ENCODE measurements at places on chromosomes 4 and X. TPM values are rescaled to one million over a fixed set of nuclear protein-coding genes. Genes with fewer than 3 reads are reported as not detected.

Gene LRP2BP
- total RNA-seq, result 0.34 TPM

DNA sequence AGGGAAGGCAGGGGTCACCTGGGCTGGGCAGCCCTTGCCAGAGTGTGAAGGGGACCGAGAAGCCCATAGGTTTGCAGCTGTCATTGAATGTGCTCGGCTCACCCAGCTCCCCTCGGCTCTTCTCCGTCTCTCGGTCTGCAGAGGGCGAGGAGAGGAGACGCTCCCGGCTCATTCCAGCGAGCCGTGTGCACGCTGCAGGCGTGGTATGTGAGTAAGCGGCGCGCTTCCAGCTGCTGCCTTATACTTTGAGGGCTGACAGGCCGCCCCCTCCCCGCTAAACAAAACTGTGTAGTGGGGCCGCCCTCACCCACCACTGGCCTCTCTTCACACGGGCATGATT lies 23.0 kb upstream of the BCORL1 start:
- DNase-seq, result no peak

DNA sequence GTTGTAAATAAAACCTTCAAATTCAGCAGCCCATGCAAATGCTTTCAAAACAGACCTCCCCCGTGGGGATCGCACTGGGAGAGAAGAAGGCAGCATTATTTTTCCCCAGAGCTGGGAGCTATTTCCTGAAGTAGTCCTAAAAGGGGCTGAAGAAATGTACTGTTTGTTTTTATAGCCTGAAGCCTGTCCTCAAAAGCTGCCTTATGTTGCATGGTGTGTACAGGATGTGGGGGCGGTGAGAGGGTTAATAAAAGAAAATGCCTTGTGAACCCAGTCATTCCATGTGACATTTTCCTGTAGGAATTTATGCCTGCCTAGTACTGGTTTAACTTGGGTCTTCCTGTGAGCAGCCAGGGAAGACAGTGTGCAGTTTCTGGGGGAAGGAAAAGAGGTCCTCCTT lies 144.1 kb downstream of the SOWAHB start:
- DNase-seq, result peak; percentile 78

DNA sequence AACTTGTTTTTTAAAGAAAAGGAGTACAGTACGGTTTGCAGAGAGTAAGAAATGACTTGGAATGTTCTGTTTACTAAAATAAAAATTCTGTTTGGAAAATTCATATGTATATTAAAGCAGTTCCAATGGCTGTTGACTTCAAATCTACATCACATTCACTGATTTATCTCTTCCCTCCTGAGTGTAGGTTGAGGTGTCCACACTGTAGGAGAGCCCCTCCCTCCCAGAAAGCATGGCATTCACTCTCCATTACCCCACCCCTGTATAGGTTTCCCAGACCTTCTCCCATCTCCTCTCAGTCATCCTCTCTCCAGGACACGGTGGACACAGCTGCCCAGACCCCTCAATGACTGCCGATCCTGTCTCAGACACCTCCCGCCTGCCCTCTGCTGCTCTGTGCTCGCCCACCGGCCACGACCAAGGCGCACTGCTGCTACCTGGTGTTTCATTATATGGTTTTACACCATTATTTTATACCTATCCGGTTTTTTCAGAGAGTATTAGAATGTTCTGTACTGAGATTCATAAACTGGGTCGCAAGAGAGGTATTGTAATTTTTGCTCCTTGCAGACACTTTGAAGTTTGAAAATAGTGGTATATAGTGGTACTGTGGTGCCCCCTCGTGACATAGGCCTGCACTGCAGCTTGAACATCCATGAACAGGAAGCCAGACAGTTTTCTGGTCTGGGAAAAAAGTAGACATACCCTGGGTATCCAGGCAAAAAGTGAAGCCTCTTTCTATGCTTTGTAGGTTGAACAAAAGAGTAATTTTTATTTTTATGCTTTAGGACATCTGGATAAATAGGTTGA lies 38.8 kb upstream of the BEX4 start:
- peak; percentile 63 for DNase-seq

DNA sequence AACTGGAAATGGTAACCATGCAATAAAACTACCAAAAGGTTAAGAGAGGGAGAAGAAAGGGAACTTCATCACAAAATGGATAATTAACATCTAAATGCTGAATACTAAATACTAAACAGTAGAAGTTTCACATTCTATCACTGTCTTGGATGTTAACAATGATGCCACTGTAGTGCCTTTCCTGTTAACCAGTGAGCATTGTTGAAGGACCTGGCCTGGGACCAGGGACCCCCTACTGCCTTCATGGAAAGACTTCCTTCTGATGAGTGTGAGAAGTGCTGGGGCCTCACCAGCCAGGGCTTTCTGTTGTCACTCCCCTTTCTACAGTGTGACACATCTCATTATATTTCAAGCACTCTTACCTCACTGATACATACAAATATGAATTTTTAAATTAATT lies 739.3 kb upstream of the FTHL17 start:
- no peak for DNase-seq

GRCh38 chr4:47749858-47750257 lies 88.0 kb downstream of the CORIN start:
- no peak for DNase-seq

Gene SHROOM3
- 0.51 TPM for total RNA-seq

- no peak for DNase-seq
These were observed 15.2 kb upstream of the HMX1 start for GRCh38 chr4:8886612-8887406.

DNA sequence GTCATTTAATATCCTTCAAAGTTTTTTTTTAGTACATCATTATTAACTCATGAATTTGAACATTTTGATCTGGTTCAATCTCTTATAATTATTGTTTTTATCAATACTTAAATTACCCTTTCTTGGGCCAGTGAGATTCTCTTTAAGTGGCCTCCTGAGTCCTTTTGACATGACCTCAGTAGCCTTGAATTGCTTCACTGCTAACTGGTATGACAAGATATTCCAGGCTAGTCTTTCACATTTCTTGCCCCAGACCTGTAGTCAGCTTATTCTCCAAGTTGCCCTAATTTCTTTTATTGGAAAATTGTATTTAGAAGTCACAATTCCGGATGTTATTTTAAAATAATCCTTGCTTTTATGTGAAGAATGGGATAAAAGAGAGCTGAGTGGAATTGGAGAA lies 35.4 kb upstream of the FBXW7 start:
- no peak for DNase-seq

- no peak for DNase-seq
These were observed 64.5 kb downstream of the PDE5A start for GRCh38 chr4:119564106-119564505.

Gene ENAM
- not detected for total RNA-seq

DNA sequence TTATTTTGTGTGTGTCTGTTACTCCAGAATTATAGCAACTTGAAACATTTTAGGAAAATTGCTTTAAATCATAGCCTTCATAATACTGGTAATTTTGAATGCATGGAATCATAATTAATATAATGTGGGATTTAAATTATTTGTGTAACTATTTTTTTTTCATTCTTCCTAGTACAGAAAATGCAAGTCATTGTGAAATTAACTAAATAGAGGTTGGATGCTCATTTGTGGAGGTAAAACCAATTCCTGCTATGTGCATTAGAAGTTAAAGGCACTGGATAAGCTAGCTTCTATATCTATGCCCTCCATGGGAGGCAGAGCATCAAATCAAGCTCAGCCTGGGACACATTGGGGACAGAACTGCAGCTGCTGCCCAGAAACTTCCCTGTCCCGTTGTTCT lies 1048.5 kb upstream of the PABPC4L start:
- no peak for DNase-seq

Gene TMPRSS11B
- not detected for total RNA-seq

Gene RASL11B
- not detected for total RNA-seq

Gene CLGN
- 0.51 TPM for total RNA-seq

DNA sequence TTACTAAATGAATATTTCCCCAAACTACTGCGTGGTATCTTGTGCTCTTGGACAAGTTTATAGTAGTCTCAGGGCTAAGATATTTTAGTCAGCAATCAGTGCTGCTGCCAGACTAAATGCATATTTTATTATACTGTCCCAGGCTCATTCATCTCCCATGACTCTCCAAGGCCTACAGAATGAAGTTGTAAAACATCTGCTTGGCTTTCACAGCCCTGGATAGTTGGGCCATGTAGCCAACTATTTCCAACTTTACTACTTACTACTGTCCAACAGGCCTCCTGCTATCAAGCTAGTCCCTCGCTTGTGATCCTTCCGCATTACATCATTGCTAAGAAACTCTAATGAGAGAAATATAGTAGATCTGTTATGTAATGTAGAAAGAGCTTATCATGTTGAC lies 31.4 kb downstream of the MAGEB16 start:
- DNase-seq, result no peak

DNA sequence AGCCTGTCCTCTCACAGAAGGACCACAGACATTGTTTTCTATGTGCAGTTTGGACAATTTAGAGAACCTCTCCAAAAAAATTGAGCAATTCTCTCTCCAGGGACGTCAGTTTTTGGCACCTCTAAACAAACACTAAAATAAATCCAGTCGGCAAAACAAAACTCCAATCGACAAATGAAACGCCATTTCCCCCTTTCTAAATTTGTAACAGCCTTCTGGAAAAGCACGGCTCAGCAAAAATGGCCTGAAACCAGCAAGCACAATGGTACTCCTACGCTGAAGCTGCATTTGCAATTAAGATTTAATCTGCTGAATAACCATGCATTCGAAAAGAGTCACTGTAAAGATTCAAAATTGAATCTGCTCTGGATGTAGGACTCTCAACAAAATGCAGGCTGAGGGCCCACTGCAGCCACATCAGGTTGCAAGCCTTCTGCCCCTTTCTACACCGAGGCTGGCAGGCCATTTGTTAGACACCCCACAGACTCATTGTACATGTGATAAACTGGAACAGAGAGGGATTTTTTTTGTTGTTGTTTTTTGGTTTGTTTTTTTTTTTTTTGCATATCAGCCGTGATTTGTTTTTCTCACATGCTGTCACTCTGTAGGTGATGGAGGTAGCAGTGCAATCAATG lies 79.9 kb upstream of the MAP3K15 start:
- no peak for DNase-seq

DNA sequence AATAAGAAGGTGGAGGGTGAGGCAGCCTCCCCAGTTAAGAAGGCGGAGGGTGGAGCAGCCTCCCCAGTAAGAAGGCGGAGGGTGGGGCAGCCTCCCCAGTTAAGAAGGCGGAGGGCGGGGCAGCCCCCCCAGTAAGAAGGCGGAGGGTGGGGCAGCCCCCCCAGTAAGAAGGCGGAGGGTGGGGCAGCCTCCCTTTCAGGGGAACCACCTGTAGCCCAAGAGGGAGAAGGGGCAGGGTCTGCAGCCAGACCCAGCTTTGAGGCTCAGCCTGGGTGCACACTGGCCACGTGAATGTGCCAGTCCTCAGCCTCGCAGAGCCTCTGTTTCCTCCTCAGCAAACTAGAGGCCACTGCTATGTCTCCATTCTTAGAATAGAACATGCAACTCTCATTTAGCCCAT lies 52.6 kb downstream of the HMX1 start:
- DNase-seq, result no peak

- DNase-seq, result no peak
These were observed at the start of gene SYTL5 for GRCh38 chrX:38006291-38006690. Gene SYTL5, plus strand, starts transcription at chrX:38006553. Its CDS starts 27,337 bp downstream, at chrX:38033890.

- no peak for DNase-seq
These were observed 117.4 kb downstream of the TMA16 start for GRCh38 chr4:163611784-163612445.

GRCh38 chr4:94412658-94413038 lies 39.1 kb upstream of the PDLIM5 start:
- DNase-seq, result peak; percentile 93

Gene ITIH6
- not detected for total RNA-seq

Gene CT47B1
- not detected for total RNA-seq

DNA sequence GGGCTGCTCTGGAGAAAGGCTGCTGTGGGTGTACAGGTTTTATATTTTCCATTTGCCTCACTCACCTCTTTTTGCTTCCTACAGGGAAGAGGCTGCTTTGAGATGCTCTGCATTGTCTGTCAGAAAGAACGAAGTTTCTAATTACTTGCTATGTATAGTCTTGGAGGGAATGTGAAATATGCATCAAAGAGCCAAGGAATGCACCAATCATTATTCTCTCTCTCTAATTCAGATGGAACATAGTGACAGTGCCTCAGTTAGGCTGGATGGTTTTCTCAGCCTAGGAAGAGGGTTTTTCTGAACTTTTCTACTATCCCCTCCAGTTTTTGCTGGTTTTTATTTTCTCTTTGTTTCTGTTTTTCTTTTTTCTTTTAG lies 106.8 kb upstream of the SLC4A4 start:
- DNase-seq, result no peak

Gene KLHL4
- 65.0 TPM for total RNA-seq

Gene BLOC1S4
- 13.7 TPM for total RNA-seq

Gene TMEM271
- not detected for total RNA-seq

Gene F8A2
- not detected for total RNA-seq

Gene HCFC1
- 15.3 TPM for total RNA-seq

DNA sequence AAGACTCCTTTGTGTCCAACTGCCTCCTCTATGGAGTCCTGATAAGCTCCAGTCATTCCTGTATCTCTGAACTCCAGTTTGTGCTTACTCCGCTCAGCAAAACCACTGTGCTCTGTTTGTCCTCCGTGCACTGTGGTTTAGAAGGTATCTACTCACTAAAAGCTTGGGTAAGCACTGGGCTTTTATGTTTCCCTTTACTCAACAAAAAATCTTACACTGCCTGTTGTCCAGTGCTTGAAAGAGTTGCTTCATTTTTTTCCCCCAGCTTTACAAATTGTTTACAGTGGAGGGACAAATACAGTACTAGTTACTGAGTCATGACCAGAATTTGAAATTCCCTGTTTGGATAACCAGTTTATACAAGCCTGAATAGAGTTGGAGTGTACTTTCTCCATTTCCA lies 545.3 kb upstream of the FAT1 start:
- no peak for DNase-seq

- no peak for DNase-seq
These were observed 184.7 kb upstream of the S100G start for GRCh38 chrX:16465081-16465876.
